Glomerular endothelial cell (primary cell): ENCODE measurements at places on chromosomes 1 and 21. TPM values are rescaled to one million over a fixed set of nuclear protein-coding genes. Genes with fewer than 3 reads are reported as not detected.

DNA sequence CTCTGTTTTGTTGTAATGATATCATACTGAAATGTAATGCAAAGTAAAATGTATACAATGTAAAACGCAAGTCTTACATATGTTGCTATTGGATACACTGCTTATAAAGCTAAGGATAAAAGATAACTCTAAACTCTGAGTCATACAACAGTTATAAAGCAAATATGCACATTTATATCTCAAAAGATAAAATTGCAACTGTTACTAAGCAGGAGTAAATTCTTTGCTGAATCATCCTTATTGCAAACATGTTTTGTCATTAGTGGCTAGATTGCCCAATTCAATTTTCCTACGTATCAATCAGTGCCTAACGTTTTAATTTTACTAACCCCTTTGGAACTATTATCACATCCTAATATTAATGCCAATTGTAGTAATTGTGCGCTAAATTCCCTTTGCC lies 762.9 kb downstream of the LTN1 start:
- DNase-seq, result peak; percentile 10

Gene MACO1
- total RNA-seq, result 16.7 and 18.6 TPM in 2 replicates

Gene GPR61
- total RNA-seq, result not detected in 2 replicates

GRCh38 chr1:114320586-114320985 lies 166.9 kb upstream of the SYT6 start:
- DNase-seq, result no peak

DNA sequence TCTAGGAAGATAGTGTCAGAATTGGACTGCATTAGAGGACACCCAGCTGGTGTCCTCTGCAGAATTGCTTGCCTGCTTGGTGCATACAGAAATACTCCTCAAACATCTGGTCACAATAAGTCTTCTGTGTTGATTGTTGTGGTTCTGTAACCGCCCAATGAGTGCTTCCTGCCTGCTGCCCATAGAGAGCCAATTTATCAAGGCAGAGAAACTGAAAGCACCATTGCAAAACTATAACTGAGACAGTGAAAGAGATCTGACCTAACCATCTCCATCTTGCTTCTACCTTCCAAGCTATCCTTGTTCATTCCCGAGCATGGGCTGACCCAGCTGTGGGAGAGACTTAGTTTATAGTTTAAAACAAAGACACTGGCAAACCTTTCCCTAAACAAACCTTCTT lies 462.4 kb upstream of the RGS18 start:
- no peak for DNase-seq

Gene C2CD4D
- total RNA-seq, result not detected in 2 replicates

DNA sequence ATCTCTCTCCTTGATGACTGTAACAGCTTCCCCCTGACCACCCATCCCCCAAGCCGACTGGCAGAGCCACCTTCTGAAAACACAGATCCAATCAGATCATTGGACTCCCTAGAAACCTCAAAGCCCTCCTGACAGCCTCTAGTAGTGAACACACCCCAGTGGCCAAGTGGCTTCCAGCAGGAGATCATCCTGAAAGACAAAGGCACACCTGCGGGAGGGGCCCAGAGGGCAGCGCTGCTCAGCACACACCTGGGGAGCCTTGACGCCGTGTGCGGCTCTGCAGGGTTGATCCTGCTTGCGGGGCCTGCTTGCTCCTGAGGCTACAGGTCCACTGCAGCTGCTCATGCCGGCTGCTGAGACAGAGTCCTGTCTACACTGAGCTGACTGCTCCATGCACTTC lies 41.5 kb downstream of the SLC66A1 start:
- no peak for DNase-seq

GRCh38 chr1:244054924-244055263 lies 3.8 kb downstream of the ZBTB18 start:
- no peak for DNase-seq

DNA sequence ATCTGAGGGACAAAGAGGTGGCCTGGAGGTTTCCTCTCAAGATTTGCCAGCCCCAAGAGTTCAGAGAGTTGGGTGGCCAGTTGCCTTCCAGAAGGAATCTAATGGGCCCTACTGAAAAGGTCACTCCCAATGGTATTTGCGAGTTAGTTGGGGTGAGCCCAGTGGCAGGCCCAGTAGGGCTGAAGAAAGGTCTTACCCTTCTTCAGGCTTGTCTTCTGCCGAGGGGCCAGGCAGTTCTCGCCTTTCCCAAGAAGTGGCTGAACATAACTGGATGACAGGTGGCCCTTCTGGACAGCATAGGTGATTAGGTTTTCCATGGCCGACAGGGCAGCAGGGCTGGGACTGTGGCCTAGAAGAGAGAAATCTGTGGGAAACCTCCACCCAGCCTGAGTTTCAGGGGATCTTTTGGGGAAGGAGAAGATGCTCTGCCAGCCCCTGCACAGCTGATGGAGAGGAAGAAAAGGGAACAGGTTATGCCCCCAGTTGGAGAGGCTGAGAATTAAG lies 7.2 kb downstream of the PGLYRP4 start:
- no peak for DNase-seq

- DNase-seq, result no peak
Measured at GRCh38 chr1:41444246-41444645, 40.2 kb downstream of the EDN2 start.

DNA sequence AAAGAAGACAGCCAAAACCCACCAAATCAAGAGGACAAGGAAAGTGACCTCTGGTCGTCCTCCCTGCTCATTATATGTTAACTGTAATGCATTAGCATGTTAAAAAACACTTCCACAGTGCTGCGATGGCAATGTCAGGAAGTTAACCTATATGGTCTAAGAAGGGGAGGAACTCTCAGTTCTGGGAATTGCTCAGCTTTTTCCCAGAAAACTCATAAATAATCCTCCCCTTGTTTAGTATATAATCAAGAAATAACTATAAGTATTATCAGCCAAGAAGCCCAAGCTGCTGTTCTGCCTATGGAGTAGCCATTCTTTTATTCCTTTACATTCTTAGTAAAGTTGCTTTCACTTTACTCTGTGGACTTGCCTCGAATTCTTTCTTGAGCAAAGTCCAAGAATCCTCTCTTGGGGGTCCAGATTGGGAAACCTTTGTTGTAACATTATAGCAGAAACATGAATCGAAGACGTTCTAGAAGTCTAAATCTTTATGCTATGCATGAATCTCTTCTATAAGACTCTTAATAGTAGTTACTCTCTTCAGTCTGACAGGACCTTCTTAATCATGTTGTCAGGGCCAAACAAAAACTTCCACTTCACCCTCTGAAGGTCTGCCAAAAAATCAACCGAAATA lies 110.0 kb upstream of the VANGL1 start:
- DNase-seq, result no peak

DNA sequence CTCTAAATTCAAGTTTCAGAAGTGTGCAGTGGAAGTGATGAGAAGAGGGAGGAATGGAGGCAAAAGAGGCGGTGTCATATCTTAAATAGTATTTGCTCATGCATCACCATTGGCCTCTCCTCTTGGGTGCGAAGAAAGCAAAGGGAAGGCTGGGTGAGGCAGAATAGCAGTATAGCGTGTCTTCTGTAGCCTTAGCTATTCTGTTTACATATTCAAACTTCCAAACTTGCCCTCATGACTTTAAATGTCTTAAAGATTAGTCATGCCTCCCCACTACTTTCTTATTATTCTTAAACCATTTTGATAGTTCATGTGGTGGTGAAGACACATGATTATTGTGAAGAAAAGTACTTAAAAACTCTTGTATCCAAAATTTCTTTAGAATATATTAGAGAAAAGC lies 104.6 kb upstream of the TENT5C start:
- no peak for DNase-seq

Gene GUCA2A
- total RNA-seq, result not detected in 2 replicates

Gene LENEP
- total RNA-seq, result not detected in 2 replicates

- DNase-seq, result no peak
Measured at GRCh38 chr1:117589544-117589943, 16.3 kb upstream of the TENT5C start.

DNA sequence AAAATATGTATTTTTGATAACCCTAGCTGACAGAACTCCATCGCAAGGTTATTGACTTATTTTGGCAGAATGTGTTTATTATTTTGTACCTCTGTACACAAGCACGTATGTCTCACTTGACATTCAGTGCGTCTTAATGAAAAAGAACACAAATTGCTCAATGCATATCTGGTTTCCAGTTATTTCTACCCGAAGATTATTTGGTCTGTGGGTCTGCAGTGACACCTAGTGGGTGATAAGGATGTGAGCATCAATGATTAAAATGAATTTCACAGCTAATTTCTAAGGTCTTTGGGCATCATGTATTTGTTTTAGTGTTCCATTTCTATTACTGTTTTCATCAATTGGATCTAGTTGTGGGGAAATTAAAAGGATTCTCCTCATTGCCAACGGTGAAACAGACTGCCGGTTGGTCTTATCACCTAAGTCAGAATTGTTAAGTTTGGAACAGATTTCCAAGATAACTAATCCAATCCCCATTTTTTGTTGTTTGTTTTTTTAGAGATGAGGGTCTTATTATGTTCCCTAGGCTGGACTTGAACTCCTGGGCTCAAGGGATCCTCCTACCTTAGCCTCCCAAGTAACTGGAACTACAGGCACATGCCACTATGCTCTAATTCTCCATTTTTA lies 13.9 kb downstream of the DDX20 start:
- DNase-seq, result no peak

- no peak for DNase-seq
Measured at GRCh38 chr1:230270559-230271281, 155.4 kb downstream of the PGBD5 start.

DNA sequence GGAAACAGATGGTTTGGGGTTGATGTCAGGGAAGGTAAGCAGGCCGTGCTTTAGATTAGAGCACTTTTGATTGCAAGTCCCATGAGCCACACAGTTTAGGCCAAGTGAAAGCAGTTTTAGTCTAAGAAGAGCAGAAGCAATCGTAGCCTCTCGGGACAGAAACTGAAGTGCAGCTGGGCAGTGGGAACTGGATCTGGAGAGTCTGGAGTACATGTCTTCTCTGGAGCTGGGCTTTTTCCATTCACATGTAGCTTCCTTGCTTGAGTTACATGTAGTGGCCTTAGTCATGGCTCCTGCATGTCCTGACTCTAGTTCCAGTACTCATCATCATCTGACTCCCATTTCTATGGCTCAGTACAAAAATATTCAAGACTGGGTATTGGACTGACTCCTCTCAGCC lies 16.7 kb downstream of the CAMTA1 start:
- no peak for DNase-seq

DNA sequence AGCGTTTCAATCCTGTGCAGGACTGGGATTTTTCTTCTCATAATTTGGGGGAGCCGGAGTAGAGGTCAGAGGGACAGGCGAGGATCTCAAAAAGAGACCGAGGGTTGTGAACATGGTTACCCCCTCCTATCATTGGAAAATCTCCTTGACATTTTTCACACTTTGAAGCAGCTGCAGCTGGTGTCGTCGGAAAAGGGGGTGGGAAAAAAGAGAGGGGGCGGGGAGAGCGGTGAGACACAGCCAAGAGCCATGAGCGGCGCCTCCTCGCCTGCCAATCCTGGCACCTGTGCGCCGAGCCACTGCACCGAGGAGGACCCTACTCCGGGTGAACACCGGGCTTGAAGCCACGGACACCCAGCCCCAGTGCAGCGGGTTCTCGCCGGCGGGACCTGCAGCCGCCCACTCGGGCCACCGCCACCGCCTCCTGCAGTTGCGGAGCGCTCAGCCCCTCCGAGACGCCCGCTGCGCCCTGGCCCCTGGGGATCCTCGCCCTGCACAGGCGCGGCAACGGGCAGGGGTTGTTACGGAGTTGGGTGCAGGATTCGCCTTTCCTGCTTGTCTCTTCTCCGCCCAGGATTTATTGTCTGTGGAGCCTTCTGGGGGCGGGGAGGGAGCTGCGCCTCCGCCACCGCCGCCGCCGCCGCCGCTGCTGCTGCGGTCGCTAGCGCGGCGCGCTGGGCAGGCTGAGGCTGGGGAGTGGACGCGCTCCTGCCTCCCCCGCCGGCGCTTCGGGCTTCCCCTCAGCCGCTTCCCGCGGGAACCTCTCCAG lies at the start of gene LRRC7:
TSS of gene LRRC7 (plus strand) at position 271 of the 769 bp plus-strand sequence. CDS start 718 bp downstream, outside the sequence.
- DNase-seq, result no peak
